ENCODE measurements at places on chromosomes 1 and 21. TPM values are rescaled to one million over a fixed set of nuclear protein-coding genes. Genes with fewer than 3 reads are reported as not detected.

DNA sequence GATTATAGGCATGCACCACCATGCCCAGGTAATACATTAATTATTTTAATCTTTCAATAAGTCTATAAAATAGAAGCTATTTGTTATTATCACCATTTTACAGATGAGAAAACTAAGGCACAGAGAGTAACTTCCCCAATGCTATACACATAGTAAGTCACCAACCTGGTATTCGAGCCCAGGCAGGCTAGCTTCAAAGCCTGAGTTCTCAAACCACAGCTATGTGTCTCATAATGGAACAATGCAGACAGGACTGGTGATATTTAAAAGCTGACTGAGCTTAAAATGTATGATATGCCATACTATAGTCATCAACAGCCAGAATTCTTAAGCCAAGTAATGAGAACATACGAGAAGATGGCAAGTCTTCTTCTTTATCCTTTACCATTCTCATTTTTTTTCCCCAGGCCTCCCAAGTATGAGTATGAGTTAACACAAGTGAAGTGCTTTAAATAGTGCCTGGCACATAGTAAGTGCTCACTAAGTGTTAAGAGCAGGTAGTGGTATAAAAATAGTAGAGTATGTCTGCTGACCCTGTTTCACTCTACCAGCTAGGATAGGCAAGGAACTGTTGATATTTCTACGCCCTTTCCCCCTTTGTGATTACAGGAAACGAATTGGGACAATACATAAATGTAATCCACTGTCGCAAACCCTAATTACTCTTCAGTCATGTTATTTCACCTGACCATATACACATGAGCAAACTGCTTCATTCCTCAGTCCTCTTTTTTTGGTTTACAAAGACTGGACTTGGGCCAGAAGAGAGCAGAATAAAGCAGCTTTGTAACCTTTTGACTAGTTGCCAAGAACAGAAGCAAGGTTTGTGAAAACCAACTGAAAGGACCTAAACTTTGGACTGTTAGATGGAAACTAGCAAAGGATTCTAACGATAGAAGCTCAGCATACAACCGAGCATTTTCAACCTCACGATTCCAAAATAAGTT is 9.5 kb downstream of the EYA3 start:
- DNase-seq: no peak

Gene PRRX1
- 240 TPM for total RNA-seq

GRCh38 chr1:8910331-8910730 is 31.8 kb upstream of the ENO1 start:
- DNase-seq: no peak

- DNase-seq: no peak
Measured at GRCh38 chr1:57164584-57164983, 198.8 kb upstream of the C8B start.

- DNase-seq: no peak
Measured at GRCh38 chr1:24364605-24364974, 45.4 kb downstream of the GRHL3 start.

DNA sequence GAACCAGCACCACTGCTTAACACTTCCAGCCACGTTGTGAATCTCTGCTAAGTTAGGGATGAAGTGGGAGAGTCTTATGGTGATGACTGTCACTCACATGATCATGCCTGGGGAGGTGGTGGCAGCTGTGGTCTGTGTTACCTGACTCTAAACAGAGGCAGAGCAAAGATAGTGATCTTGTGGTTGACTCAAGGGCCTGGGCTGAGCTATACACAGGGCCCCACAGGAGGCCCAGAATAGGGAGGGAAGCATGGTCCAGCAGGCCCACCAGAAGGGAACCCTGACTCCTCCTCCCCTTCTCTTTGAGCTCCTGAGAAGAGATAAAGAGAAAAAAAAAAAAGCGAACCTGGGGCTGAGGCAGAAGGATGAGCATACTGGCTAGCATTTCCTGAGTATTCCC is 55.0 kb downstream of the PLXNA2 start:
- DNase-seq: no peak

- no peak for DNase-seq
Measured at GRCh38 chr1:237613984-237614383, 276.7 kb downstream of the ZP4 start.

Gene ACTL8
- total RNA-seq: not detected

DNA sequence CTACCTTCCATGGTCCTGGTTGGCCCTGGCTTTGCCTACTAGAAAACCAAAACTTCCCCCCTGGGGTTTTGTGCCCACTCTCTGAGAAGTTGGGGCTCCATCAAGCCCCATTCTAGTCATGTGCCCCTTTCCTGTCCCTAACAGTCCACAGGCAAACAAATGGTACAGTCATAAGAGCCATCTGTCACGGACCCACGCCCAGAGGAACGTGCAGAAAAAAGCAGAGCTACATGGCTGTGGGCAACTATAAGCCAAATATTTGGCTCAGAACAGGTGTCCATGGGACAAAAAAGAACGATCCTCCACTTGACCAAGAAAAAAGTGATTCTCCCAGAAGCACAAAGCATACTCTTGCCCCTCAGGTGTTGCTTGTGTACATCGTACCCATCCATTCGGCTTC is 14.6 kb upstream of the TRNAU1AP start:
- no peak for DNase-seq

GRCh38 chr1:39990428-39990827 is 35.5 kb downstream of the MFSD2A start:
- DNase-seq: no peak

DNA sequence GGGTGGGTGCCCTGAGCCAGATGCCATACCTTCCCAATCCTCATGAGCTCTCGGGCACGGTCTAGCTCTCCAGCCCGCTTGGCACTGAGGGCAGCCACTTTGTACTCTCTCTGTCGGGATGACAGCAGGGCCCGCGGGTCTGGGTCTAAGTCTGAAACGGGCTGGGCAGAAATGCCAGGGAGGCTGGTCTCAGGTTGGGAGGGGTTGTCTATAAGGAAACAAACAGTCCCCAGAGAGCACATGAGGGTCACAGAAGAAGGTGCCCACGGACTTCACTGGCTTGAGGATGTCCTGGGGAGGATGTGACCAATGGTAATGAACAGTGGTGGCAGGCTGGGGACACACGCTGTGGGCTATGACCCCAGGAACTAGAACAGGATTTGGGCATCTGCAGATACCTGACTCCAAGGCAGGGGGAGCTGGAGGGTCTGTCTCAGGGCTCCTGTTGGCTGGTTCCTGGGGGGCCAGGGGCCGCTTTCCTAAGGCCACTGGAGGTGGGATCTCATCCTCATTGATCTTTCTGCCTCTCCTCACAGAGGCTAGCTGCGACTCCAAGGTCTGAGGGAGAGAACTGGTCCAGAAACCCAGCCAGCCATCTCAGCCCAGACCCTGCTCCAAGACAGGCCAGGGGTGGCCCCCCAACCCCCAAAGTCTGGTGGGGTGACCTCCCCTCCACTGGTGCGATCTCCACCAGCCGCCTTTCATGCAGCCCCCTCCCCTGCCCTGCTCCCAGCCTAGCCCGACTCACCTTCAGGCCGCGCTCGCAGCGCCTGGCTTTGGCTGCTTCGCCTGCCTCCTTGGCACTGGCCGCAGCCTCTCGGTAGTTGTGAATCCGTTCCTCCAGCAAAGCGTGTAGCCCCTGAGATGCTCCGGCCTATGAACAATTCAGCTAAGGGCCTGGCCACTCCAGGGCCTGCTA is 6.1 kb downstream of the CC2D1B start:
- DNase-seq: no peak

DNA sequence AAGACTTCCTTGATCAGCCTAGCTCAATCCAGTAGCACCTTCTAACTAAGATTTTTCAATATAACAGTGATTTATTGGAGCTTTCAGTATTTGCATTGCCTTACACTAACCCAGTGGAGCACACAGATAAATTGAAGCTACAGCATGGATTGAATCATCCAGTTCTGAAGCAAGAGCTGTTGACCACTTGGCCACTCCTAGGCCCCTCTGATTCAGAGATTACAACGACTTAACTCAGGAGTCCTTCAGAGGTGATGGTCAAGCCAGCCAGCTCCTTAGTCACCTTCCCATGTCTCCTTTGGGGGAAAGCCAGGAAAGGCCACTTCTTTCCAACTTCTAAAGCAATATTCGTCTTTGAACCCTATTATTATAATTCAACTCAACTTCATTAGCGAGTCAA is 151.8 kb downstream of the TENT5C start:
- DNase-seq: no peak

DNA sequence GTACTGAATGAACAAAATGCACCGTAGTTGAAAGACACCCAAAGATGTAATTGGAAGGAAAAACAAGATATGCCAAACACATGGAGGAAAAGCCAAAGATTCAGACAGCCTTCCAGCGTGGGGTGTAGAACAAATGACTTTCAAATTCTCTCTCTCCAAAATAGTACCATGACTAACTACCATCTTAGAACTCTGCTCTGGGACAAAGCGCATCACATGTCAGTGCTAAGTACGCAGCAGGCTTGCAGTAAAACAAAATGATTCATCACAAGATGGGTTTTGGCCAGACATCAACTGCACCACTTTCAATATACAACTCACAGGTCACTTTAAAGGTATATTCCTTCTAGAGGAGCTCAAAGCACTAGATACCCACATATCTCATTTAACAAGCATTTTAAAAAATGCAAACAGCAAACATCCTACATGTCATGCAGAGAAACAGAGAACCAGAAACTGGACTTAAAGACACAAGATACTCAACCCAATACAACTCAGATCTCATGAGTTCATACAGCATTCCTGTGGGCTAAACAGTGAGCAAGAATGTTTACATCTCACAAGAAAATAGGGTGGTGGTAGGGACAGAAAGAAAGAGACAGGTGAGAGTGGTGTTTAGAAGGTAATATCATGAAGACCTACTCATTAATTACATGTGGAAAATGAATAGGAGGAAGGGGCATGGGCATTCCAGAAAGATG is 75.7 kb downstream of the BCAR3 start:
- DNase-seq: no peak

Gene SYTL1
- total RNA-seq: 1.9 TPM

DNA sequence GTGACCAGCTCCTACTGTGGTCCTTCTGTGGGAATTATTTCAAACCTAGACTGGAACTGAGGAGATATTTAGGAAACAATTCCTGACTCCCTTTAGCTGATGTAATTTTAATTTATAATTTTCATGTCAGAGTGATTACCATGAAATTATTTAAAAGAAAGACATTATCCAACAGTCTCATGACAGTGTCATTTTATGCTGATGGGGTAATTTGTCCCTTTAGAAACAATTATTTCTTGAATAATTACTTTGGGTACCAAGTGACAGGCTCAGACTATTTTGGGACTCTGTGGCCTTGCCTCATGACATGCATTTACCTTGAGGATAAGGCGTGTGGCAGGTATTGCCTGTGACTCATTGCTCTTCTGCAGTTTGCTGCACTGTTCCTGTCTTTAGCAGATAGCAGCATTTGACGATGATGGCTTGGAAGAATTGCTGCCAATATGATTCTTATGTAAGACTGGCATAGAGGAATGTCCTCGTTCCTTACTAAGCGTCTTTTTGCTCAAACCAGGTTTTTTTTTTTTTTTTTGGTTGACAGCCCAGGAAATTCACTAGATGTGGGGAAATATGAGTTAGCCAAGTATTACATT is 206.0 kb upstream of the HMCN1 start:
- DNase-seq: no peak

DNA sequence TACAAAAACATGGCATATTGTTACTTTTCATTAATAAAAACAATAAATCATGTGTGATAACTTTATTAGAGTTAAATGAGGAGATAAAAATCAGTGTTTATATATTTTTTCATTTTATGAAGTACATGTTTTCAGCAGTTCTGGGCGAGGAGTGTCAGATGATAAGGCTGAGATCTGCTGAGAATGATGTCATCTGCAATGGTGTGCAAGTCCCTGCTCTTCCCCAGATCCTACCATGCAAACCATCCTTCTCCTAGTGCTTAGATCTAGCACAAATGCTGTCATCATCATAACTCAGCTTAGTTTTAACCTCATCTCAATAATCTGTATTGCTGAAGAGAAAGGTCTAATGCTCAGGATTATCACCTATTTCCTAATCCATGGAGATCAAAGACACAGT is 214.4 kb upstream of the DAB1 start:
- DNase-seq: no peak

GRCh38 chr1:204523605-204524215 is 7.5 kb downstream of the MDM4 start:
- no peak for DNase-seq

Gene TSSK3
- total RNA-seq: 3.9 TPM

- DNase-seq: no peak
Measured at GRCh38 chr1:168964478-168964877, 142.0 kb upstream of the ATP1B1 start.

- DNase-seq: no peak
Measured at GRCh38 chr1:165747632-165748447, 20.8 kb downstream of the TMCO1 start.

- DNase-seq: no peak
Measured at GRCh38 chr21:31204801-31205200, 139.3 kb downstream of the TIAM1 start.

- DNase-seq: no peak
Measured at GRCh38 chr1:1128454-1129139, 12.7 kb upstream of the C1orf159 start.

- peak; percentile 81 for DNase-seq
Measured at GRCh38 chr21:45454926-45455673, 50.1 kb downstream of the COL18A1 start.

DNA sequence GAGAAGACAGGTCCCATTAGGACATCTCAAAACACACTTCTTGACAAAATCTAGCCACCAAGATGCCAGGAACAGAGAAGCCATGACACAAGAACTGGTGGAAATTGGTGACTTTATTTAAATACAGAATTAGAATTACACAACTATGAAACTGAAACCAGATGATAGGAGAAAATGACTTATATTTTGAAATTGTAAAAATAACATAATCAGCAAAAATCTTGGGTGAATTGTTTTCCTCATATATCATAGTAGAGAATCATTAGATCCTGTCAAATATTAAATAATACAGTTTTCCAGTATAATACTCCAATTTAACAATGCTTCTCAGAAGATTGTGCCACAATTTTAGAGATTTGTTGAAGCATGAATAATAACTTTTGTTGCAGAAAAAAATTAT is 81.5 kb upstream of the MROH9 start:
- DNase-seq: no peak

DNA sequence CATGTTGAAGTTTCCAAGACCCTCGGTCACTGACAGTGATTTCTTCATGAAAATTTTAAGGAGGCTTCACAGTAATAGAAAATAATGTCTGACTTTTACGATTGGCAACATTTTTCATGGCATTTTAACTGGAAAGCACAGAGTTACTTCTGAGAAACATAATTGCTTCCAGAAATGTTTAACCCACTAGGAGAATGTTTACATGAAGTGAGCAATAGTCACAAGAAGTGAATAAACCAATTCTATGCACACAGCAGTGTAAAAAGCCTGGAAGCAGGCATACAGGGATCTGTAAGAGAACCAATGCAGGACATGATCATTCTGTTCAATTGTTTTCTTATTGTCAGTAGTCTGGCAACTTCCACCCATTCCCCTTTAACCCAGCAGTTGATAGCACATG is 316.2 kb upstream of the CXADR start:
- no peak for DNase-seq

DNA sequence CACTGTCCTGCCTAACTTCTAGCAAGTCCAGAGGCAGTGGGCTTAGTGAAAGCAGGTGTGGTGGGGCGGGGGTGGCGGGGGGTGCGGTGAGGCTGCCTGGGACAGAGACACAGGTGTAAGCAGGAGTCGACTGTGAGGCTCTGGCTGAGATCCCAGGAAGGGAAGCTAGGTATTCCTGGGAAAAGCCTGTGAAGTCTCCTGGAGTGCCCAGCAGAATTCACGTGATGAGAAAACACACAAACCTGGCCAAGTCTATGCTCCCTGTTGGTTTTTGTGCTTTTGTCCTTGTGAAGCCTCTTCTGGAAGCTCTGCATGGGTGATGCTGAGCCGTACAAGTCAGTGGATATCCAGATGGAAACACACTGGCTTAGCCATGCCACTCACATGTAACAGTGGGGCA is 5.3 kb downstream of the GALNT2 start:
- DNase-seq: no peak

GRCh38 chr1:156550346-156550745 is 22.0 kb downstream of the IQGAP3 start:
- peak; percentile 47 for DNase-seq
